Common myeloid progenitor, CD34-positive (primary cell): ENCODE measurements at places on chromosomes 1 and 21.
A peak's percentile ranks its signal among the peaks of the same experiment; 100 is the strongest.

DNA sequence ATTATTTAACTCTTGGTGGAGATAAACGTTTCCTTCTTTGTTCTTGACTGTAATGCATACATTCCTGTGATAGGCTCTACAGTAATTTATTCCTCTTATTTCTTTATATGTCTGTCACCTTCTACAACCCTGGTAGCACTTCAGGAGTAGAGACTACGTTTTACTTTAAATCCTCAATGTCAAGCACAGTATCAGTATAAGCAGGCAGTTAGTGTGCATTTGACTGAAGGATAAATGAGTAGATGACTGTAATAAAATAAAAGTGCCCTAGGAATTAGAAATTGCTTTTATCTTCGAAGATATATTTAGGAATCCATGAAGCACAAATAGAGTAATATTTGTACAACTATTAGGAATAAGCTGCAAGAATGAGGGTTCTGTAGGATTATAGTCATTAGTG lies 599.6 kb upstream of the PRMT6 start:
- no peak for DNase-seq

DNA sequence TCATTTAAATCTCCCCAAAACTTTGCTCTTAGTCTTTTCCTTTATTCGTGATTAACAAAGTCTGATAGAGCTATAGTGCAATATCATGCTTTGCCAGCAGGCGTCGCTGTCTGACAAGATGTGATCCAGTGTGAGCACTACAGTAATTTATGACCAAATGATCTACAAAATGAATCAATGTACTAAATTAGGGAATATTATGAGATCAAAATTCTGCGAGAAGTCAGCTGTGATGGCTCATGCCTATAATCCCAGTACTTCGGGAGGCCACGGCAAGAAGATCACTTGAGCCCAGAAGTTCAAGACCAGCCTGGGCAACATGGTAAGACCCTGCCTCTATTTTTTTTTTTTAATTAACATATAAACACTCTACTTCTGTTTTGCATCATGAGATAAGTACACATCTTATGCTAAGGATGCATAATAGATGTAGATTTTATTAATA lies 3.6 kb upstream of the SPSB1 start:
- peak; percentile 78 for DNase-seq

DNA sequence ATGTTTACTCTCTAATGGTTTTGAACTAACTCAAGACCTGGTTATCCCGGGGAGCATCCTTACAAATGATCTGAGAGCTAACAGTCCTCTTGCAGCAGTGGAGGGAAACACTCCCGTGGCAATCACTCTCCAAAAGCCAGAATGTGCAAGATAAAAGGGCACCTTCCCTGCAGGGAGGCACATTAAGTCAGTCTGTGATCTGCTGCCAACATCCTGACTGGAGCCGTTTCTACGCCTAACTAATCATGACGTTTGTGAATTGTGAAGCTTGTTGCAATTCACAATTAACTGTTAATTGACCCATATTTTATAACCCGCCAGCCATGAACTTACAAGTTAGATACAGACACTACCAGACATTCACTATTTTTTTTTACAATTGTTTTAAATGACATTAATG lies 52.1 kb upstream of the LGALS8 start:
- DNase-seq: no peak

GRCh38 chr21:44780767-44781459 lies 20.7 kb downstream of the UBE2G2 start:
- no peak for DNase-seq

- no peak for DNase-seq
These were observed 12.2 kb upstream of the CDC42BPA start for GRCh38 chr1:227330279-227331076.

DNA sequence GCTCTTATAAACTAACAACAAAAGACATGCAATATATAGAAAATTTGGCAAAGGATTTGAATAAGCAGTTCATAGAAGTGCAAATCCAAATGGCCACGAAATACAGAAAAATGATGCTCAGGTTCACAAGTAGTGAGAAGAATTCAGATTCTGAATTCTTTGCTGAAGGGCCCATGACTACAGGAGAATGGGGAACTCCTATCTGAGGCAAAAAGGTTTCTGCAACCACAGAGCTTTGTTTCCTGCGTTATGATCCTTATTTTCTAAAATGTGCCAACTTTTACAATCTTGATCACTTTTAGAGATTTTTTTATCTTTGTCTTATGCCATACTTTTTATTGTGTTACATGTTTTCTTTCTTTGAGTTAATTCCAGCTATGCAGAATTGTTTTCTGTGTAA lies 91.3 kb downstream of the ITSN1 start:
- DNase-seq: peak; percentile 51

- no peak for DNase-seq
These were observed 299.9 kb upstream of the PLD5 start for GRCh38 chr1:242824435-242824834.

GRCh38 chr21:31665397-31665796 lies 5.9 kb downstream of the SOD1 start:
- no peak for DNase-seq

DNA sequence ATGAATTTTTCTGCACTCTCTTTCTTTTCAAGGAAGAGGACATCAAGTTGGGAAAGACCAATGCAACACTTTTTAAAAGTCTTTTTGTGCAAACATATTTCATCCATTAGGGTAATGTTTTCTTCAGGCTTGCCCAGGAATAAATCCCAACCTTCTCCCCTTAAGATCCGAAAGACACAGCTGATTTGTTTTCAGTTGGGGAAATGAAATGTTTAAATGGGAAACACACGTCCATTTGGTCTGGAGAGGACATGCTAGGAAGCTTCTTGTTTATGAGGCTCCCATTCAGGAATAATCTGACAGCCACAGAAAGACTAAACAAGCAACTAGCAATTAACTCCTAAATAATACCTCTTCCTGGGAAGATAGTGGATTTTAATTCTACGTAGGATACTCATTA lies 91.9 kb downstream of the PRRX1 start:
- DNase-seq: no peak

- DNase-seq: no peak
These were observed 10.4 kb downstream of the SLC30A10 start for GRCh38 chr1:219917851-219918466.

DNA sequence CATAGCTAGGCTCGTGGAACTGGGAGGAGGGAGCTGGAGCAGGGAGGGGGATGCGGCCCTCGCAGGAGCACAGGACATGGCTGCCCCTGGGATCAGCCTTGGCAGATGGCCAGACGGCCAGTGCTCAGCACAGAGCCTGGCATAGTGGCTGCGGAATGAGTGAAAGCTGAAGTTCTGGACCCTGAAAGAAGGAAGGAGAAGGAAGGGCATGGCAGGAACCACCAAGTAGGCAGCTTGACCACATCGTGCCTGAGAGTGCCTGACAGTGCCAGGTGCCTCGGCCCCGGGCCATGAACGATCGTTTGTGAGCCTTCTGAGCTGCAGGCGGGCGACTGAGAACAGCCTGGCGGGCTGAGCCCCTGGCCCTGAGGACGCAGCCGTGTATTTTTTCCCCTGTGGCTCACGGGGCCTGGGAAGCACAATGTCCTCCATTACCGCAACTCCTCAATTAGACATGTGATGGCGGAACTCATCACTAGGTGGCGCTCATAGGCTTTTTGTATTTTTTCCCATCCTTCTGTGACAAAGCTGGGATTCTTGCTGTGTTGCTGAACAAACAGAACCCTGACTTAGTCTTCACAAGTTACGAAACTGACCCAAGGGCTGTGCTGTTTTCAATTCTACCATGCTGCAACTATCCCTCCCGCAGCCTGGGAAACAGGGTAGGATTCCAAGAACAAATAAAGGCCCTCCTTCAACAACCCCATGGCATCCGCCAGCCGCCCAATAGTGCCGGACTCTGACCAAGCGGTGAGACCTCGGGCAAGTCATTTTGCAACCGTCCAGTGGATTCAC lies 29.9 kb upstream of the TMEM61 start:
- peak; percentile 63 for DNase-seq

GRCh38 chr1:67908250-67908936 lies 75.1 kb upstream of the GNG12 start:
- no peak for DNase-seq

DNA sequence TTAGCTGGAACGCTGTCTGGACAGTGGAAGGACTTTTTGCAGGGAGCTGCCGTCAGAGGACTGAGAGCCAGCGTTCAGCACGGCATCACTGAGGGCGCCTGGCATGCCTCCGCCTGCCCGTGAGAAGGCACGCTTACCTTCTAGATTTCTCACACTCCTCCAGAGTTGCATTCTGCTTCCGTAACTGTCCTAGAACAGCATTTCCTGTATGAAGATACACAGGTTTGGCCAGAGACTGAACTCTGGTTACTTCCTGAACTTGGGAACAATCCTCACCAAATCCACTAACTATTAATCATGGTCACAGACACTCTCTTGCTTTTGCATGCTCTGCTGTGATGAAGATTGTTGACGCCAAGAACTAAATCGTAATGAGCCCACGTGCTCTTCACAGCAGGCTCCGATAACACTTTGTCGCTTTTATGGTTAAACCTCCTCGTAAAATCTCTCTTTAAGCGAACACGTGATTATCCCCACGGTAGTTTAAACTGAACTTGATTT lies 93.5 kb downstream of the KIF26B start:
- DNase-seq: no peak

- no peak for DNase-seq
These were observed 122.0 kb downstream of the CLIC6 start for GRCh38 chr21:34790834-34791233.

DNA sequence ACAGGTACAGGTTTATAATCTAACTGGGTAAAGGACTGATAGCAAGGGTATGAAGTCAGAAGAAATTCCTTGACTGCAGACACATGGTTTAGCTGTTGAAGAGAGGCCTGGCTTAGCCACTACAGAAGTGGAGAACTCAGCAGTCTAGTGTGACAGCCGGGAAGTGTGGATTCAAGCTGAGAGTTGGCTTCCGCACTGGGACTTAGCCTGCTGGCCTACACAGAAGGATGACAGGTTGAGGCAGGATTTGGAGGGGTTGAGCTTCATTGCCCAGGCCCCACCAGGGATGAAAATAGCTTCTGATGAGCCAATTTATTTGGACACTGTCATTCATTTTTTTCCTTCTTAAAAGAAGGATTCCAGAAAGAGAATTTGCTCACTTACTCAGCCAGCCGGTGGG lies 284.4 kb downstream of the PCP4 start:
- no peak for DNase-seq

DNA sequence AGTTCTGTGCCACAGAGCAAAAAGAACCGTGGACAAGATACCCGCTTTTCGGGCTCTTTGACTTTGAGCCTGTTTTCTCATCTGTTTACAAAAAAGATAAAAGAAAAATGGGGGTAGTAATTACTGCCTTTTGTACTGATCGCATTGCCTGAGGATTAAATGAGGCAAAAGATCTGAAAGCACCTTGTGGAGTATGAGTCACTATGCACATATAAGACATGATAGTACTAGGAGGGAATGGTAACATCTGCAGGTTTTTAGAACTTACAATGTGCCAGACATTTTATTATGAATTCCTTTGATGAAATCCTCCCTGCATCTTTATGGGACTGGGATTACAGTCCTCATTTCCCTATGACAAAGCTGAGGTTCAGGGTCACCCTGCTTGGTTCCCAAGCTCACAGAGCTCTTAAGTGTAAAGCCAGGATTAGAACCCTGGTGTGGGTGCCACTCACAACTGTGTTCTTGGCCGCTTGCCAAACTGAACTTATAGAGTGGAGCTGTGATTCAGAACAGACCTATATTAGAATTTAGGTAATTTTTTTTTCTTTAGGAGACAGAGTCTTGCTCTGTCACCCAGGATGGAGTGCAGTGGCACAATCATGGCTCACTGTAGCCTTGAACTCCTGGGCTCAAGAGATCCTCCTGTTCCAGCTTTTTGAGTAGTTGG lies 1.8 kb downstream of the DISC1 start:
- DNase-seq: no peak

DNA sequence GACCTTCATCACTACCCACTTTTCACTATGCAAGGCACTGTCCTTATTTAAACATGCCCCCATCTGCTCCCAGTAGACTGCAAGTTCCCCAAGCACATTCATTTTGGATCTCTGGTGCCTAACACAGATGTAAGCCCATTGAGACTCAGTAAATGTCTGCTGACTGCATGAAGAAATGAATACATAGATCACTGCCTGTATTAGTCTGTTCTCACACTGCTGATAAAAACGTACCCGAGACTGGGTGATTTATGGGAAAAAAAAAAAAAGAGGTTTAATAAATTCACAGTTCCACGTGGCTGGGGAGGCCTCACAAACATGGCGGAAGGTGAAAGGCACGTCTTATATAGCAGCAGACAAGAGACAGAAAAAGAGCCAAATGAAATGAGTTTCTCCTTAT lies 204.9 kb downstream of the ATG4C start:
- DNase-seq: no peak

GRCh38 chr1:211287218-211287617 lies 28.1 kb downstream of the RCOR3 start:
- DNase-seq: no peak

GRCh38 chr1:201568859-201569294 lies 29.9 kb downstream of the NAV1 start:
- no peak for DNase-seq

DNA sequence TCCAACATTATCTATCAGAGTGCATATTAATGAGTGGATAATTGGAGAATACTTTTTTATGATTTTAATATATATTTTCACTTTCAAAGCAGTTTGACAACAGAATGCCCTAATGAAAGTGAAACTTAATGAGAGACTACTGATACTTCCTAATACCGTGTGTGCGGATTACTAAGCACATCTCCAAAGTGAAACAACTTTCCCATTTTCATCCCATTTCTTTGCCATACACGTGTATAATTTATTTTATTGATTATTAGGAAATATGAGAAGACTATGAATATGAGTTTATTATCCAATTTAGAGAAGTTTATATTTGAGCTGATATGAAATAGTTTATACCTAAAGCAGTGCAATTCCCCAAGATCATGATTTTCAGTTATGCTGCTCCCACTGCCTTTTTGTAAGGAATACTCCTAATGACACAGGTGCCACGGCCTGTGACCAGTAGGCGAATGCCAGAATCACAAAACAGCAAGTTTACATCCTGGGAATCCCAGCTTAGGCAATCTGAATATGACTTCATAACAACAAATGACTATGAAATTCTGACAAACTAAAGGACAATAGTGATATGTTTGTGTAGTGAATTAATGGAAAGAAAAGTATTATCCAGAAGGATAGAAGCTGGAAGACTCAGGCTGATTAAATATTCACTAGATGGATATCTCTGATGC lies 202.9 kb downstream of the NCAM2 start:
- no peak for DNase-seq

DNA sequence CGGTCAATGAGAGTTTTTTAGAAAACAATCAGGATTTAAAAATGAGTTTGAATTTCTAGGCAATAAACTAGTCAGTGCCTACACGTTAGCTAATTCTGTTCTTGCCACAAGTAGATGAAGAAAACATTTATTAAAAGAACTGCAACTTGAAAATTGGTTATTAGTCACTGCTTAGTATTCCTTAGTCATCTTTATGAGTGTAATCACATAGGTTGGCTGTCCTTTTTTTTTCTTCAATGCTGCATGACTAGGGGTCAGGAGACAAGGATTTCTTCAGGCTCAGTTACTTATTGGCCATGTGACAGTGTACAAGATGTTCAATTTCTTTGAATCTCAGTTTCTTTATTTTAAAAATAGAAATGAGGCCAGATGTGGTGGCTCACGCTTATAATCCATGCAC lies 17.1 kb downstream of the SOAT1 start:
- no peak for DNase-seq

- DNase-seq: no peak
These were observed 36.5 kb downstream of the GPSM2 start for GRCh38 chr1:108913105-108913948.
